ENCODE measurements at places on chromosomes 12 and 14. TPM values are rescaled to one million over a fixed set of nuclear protein-coding genes. Genes with fewer than 3 reads are reported as not detected.
A peak's percentile ranks its signal among the peaks of the same experiment; 100 is the strongest.

DNA sequence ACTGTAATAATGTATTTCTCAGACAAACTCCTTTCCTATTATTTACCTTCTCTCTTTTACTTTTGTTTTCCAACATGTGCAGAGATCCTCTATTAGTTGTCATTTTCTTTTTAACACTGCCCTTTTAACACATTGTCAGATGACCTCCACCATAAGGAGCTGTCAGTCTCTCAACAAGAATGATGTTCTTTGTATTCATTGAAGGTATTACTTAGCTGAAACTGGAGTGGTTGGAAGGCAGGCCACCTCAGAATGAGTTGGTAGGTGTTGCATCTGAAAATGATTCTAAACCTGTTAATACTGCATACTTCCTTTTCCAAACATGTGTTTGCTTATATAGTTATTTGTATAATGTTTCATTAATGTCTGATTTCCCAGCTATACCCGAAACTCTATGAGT, 16.9 kb downstream of the TMEM117 start:
- no peak for DNase-seq

DNA sequence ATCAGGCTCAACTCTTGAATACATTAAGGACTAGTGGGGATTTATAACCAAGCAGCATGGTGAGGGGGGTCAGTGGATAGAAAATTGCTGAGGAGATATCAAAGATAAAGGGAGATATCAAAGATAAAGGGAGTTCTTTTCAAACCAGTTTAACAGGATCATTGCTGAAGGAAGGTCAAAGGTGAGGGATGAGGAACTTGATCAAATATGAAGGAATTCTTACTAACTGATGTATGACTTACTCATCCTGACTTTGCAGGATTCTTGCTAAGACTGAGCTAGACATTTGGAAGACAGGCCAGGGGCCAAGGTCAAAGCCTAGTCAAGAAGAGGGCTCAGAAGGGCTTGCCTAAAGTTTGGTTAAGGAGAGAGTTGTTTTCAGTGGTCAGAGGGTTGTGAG, 4.8 kb downstream of the ABHD4 start:
- peak; percentile 57 for DNase-seq

- DNase-seq: peak; percentile 11
These were observed 253.1 kb downstream of the BCAT1 start for GRCh38 chr12:24695657-24696329.

GRCh38 chr12:32828120-32828519, 68.5 kb downstream of the PKP2 start:
- DNase-seq: no peak

DNA sequence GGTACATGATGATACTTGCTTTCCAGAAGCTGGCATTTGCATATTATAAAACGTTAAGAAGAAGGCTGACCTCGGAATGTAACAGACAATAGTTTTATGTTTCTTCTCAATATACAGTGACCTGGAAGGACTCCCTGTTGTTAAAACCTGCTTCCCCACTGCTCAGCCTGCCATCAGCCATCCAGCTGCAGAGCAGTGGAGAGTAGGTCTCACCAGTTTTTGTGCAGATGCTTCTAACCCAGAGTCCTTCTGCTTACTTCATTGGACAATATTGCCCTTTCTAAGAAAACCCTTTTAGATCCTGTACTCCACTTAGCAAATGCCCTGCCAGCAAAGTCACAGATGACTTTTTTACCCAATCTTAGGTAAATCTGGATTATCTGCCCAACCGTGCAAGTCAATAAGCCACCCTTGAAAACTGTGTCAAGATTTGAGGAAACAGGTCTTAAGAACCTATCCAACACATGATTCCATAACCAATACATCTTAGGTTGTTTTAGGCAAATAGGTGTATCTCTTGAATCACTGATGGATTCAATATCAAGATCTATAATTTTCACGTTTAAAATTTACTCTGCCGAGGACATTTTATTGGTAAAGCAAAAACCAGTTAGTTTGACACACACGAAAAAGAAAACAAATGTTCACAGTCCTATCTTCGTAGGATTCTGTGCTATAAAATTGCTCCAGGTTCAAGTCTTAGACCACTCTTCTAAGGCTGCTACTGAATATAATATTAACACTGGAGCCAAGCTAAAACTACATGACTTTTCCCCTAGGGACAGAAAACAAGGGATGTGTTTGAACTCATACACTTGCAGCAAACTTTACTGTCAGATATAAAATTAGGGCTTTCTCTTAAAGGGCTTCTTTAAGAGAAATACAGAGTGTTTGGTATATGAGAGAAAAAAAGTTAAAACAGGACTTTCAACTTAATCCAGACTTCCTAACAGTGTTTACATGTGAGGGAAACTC, 5.7 kb downstream of the PHLDA1 start:
- DNase-seq: peak; percentile 38

The PZP gene
- not detected for total RNA-seq

DNA sequence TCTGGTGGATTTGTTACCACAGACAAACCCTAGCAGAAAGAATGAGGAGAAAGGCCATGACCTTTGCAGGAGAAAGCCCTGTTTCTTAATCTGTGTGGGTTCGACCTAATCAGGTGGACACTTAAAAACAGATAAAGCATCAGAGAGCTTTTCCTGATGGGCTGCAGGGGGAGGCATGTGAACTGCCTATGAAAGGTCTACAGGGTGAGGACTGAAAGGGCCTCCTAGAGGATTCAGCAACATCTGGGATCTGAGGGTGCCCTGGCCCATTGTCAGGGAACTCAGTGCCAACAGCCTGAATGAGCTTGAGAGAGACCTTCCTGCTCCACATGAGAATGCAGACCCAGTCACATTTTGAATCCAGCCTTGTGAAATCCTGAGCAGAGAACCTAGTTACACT, 178.8 kb upstream of the DDHD1 start:
- DNase-seq: no peak

The NFKBIA gene
- total RNA-seq: 60.4 TPM

- DNase-seq: peak; percentile 85
These were observed 146.6 kb downstream of the STXBP6 start for GRCh38 chr14:24903337-24903736.

- DNase-seq: peak; percentile 93
These were observed 560 bp downstream of the LGALS3 start for GRCh38 chr14:55129428-55130195.

DNA sequence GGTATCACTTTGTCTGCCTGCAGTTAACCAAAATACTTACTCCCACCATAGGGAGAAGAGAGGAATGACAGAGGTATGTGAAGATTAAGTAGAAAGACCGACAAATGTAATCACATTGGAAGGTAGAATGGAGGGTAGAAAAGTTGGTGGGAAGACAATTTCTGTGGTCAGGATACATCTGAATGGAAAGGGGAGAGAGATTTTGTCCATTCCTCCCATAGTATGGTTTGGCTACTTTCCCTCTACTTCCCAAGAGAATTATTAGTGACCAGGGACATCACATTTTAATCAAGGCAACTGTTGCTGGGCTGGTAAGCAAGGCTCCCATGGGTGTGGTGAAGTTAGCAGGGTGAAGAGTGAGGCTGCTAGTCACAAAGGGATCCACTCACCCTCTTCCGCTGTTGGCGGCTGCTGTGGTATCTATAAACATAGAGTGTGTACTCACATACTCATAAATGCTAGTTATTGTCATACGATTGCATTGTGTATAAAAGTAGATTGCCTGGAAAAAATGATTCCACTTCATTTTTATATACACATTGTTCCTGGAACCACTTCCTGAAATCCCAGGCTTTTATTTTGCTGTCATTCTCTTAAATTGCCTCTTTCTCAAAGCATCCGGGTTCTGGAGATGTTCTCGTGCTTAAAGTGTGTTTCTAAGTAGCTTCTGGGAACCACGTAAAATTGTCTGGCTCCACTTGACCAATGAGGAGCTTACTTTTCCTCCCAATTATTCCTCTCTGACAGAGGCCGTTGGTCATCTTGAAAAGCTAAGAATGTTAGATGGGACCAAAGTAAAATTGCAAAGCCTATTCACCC, 413.1 kb downstream of the ZFP36L1 start:
- DNase-seq: peak; percentile 83

The CERS5 gene
- 60.7 TPM for total RNA-seq

The ENDOU gene
- not detected for total RNA-seq

The CBLN3 gene
- total RNA-seq: 5.6 TPM

- DNase-seq: peak; percentile 77
These were observed 358.6 kb downstream of the DUSP6 start for GRCh38 chr12:88993651-88994050.

The TAS2R7 gene
- total RNA-seq: not detected

The CDK2 gene
- total RNA-seq: 20.8 TPM

GRCh38 chr14:87934185-87934584, 58.8 kb downstream of the GALC start:
- DNase-seq: no peak

DNA sequence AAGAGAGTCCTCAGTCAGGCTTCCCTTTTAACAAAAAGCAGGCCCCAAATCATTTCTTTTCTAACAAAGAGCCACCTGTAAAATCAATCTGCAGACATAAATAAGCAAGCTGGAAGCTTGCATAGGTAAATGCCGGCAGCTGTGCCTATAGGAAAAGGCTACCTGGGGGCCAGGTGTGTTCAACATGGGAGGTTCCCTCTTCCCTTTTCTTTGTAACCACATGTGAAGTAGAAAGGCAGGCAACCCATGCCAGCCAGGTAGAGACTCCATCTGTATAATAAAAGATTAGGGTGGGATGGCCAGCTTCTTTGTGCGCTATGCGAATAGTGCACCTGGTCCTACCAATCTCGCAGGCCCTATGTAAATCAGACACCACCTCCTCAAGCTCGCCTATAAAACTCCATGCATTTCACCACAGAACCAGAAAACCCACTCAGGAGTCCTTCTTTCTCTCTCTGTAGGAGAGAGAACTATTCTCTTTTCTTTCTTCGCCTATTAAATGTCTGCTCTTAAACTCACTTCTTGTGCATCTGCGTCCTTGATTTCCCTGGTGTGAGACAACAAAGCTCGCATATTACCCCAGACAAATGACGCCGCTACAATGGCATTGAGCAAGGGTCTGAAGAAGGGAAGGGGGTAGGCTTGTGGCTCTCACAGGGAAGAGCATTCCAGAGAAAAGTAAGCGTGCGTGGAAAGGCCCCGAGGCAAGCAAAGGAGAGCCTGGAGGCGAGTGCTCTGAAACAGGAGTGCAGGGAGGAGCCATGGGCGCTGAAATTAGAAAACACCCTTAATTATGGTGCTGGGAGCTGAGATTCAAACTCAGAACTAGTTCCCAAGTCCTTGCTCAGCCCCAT, 67.2 kb downstream of the TTC9 start:
- no peak for DNase-seq

- DNase-seq: no peak
These were observed 66.2 kb upstream of the SLC38A2 start for GRCh38 chr12:46438719-46439319.

- DNase-seq: peak; percentile 59
These were observed 1.4 kb downstream of the SLC25A29 start for GRCh38 chr14:100304825-100305323.

The TRAFD1 gene
- total RNA-seq: 31.7 TPM

GRCh38 chr12:120687578-120688289, 785 bp downstream of the MLEC start:
- DNase-seq: peak; percentile 81

GRCh38 chr14:81453166-81453766, 53.1 kb upstream of the STON2 start:
- DNase-seq: peak; percentile 71

DNA sequence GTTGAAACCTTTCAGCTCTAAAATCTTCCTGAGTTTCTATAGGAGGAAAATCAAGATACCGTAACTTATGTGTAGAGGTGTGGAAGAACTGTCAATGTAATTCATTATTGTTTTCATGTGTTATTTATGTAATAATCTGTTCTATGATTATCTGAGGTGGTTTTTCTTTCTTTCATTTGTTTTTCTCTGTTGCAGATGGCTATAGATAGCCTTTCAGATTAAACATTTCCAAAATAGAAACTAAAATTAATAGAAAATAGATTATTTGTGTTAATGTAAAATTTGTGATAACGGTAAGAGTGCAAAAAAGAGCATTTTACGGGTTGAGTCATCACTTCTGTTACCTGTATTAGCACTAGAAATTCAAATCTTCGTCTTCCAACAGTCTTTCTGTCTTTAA, 128.8 kb downstream of the SYNE2 start:
- DNase-seq: no peak

The MANSC1 gene
- 2.5 TPM for total RNA-seq

The ZNF10 gene
- total RNA-seq: 15.2 TPM

DNA sequence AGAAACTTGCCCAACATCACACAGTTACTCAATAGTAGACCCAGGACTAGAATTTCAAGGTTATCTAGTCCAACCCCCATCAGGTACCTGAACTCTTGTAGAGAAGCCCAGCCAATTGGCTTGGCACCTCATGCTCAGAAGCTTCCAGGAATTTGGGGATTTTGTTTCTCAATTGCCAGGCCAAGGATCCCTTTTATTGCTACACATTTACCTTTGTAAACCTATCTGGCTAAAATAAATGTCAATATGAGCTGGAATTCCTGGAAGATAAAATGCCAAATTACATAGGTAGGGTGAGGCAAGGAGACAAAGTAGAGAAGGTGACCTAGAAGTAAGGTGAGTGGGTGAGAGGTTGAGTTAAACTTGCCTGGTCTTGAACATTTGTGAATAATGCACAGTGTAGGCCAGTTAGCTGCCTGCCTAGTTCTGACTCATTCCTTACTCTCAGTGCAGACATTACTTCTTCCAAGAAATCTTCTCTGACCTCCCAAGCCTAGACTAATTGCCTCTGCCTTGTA, 36.3 kb downstream of the SDR9C7 start:
- DNase-seq: peak; percentile 56

The FAM181A gene
- total RNA-seq: not detected

DNA sequence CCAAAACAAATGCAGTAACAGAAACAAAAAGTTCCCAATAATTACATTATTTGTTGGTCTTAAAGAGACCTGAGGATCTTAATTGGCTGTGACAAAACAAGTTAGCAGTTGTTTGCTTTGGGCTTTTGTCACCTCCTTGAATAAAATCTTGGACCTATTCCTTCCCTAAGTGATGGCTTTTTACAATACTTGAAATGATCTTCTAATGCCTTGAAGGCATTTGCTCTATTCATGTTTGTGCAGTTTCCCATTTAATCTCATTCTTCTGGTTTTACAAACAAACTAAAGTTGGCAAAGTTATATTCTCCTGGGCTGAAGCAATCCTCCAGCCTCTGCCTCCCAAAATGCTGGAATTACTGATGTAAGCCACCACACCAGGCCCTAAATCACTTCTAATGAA, 98.8 kb downstream of the OSBPL8 start:
- no peak for DNase-seq

DNA sequence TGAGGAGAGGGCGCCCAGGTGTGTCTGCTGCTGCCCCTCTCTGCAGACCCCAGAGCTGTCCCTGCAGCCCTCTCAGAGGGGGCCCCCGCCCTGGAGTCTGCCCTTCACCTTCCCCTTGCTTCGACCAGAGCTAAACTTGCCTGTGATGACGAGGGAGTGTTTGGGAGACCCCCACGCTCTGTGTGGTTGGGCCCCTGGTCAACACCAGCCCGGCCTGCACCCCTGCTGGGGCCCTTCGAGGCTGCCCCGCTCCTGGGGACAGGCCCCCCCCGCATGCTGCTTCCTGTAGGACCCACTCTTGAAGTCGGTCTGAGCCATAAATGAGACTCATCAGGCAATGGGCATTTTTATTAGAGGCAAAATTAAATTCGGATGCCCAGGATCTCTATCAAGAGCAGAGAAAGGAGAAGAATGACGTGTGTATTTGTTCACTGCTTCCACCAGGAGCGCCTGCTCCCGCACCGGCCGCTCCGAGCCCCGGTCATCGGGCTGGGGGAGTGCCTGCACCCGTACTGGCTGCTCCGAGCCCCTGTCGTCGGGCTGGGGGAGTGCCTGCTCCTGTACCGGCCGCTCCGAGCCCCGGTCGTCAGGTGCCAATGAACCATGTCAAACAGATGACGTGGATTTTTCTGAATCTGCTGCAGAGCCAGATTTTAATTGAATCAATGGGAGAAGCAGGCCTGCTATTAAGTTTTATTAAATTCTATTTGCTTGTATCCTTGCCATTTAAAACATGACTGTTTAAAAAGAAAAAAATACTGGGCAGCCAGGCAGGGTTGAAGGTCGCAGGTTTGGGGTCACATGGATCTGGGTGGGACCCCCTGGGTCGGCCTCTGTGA, 47.7 kb downstream of the NOC4L start:
- DNase-seq: no peak
